ENCODE measurements at places on chromosomes 3 and 15.

DNA sequence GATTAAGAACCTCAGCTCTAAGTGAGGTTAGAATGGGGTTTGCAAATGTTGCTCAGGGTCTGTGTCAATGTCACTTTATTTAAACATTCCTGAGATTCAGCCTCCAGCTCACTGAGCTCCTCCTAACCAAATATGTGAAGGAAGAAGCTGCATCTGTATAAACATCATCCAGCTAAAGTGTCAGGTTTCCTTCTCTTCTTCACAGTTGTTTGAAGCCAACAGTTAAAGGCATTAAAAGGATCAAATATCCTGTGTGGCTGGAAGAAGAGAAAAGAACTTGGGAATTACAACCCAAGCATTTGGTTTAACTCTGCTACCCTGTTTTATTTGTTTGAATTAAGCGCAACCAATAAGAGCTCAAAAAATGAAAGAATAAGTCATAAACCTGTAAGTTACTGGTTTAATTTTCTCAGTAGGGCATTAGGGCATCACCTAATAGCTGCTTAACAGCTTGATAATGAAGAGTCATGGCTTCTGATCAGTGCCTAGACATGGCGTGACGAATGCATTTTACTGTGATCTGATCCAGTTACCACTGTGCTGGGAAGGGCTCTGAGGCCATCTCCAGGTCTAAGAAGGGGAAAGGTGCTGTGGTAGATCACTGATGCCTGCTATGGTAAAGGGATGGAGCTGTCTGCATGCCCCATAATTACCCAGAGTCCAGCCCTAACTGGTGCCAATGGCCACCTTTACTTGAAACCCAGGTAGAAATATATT, 165.7 kb upstream of the TSC22D2 start:
- no peak for DNase-seq

DNA sequence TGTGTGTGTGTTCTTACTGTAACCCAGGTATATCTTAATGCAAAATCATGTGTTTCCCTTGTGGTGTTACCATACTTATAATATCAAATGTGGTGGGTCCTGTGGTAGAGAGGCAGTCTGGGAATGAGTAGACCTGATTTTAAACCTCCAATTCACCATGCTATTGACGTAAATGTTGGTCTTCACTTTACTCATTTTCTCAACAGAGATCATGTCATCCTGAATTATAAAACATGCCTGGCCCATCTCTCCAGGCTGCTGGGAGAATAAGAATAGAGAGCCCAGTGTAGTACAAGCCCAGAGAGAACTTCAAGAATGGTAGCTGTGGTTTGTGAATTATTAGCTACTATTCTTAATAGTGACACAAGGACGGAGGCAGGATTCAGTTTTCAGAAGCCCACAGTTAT, 88.1 kb downstream of the MBNL1 start:
- DNase-seq: no peak

GRCh38 chr3:60803216-60804173, 447.8 kb downstream of the FHIT start:
- peak; percentile 15 for DNase-seq

GRCh38 chr3:45119824-45120358, 26.3 kb downstream of the CDCP1 start:
- DNase-seq: no peak

DNA sequence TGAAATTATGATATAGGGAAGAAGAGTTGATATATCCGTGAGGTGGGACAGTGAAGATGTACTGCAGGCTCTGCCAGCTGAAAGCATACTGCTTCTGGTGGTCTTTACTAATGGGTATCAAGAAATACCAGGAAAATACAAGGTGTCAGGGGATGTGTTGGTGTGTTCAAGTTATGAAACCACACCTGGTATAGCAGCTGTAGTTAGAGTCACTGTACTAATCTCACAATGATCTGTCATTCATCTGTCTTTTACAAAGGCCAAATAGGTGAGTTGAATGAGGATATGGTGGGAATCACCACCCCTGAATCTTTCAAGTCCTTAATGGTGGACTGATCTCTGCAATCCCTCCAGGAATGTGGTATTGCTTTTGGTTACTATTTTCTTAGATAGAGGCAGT, 152.7 kb downstream of the NFKBIZ start:
- no peak for DNase-seq

DNA sequence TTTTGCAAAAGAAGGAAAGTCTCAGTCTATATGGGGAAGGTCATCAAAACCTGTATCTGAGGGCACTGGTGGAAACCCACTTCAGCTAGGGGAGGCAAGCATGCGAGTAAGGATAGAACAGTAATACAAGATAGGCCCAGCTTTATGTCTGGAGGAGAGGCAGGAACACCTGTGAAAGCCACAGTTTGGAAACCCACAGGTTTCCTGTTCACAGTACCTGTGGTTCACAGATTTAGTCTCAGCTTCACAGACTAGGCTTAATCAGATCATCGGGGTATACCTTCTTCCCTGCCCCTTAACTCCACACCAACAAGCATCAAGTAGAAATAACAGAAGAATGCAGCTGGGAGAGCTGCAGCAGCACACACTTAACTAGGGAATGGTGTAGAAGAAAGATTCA, 36.2 kb downstream of the C2CD4B start:
- no peak for DNase-seq

DNA sequence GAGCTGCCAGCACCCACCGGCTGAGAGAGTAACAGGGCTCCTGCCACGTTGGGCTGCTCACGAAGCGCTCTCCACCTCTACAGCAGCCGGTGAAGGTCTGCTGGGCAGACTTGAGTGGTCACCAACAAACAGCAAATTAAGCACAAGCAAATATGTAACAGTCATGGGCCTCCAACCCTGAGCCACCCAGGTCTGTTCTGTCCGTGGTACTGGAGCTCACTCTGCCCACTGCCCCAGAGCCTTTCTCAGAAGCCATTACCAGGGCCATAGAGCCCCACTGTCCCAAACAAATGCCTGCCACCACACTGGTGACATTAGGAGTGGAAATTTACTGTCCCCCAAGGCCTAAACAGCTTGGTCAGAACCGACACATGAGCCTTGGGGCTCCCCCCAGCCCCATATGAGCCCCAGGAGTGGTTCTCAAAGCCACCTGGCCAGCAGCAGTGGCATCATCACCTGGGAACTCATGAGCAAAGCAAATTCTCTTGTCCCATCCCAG, 56.6 kb downstream of the LRIG1 start:
- no peak for DNase-seq

GRCh38 chr15:25810631-25811091, 52.5 kb downstream of the ATP10A start:
- no peak for DNase-seq

GRCh38 chr3:9898467-9899241, 4.0 kb upstream of the IL17RE start:
- DNase-seq: no peak

DNA sequence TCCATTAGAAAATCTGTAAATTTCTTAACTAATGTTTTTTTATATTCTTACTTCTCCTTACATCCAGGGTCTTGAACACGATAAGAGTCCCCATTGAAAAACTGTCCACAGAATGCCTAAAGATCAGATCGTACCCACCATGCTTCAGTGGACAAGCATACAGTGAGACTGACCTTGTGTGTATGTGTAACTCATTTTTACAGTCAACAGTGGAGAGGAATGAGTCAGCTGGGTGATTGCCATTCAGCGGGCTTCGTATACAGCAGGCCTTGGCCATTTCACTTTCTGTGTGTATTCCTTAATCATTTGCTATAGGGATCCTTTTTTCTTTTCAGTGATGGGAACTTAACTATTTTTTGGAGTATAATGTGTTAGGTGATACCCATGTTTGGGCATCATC, 10.6 kb downstream of the PARP14 start:
- no peak for DNase-seq

- no peak for DNase-seq
Measured at GRCh38 chr3:140500473-140500872, 177.4 kb upstream of the TRIM42 start.

DNA sequence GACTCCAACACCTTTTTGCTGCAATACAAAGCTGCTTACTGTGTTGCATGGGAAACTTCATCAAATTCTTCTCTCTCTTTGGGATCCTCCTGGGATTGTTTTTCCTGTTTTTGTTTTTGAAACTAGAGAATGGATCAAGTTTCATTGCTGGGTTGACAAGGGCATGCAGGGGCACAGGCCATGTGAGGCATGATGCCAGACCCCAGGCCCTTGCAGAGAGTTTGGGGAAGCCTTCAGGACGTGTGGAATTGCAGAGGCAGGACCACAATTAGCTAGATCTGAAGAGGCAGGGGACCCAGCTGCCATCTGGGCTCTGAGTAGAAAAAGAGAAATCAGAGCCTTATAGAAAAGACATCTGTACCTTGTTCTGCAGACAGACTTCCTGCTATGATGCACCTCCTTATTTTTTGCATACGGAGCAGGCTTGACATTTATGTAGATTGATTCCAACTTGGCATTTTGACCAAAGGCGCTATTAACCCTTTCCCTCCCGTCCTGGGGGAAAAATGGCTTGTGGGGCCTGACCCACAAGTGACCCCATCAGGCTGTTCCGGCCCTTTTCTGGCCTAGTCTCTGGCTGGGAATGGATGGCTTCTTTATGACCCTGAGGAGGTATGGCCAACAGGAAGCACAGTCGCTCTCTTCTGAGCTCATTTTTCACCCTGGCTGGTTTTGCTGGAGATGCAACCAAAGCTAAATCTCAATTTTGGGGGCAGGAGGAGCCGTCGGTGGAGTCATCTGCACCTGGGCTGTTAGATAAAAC, 44.3 kb upstream of the CHRNB4 start:
- DNase-seq: no peak

- no peak for DNase-seq
Measured at GRCh38 chr3:9617056-9617455, 32.2 kb upstream of the MTMR14 start.

DNA sequence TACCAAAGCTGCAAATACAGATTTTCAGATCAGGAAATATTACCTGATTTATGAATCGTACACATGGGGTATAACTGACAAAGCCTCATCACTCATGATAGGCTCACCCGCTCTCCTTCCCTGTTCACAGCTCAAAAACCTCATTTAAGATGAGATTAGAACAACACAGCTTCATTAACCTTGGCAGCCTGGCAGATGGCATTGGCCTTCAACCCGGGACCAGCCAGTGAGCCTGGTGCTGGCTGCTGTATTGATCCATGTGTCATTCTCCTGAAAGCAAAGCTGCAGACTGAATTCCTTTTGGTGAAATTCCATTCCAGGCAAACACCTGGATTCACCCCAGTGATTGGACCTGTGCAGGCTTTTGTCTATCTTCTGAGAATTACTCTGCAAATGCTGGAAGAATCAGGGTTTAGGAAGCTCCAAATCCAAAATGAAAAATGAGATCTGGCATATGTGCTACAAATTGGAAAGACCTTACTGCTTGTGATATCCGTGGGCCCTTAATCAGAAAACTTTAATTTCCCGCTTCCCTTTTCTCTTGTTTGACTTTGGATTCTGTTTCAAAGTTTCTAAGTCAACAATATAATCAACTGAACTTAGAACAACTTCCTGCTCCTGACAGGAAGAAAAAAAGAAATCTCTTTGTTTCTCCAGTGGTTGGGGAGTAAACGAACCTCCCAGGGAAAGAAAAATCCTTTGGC, 189.1 kb upstream of the KBTBD8 start:
- DNase-seq: no peak

DNA sequence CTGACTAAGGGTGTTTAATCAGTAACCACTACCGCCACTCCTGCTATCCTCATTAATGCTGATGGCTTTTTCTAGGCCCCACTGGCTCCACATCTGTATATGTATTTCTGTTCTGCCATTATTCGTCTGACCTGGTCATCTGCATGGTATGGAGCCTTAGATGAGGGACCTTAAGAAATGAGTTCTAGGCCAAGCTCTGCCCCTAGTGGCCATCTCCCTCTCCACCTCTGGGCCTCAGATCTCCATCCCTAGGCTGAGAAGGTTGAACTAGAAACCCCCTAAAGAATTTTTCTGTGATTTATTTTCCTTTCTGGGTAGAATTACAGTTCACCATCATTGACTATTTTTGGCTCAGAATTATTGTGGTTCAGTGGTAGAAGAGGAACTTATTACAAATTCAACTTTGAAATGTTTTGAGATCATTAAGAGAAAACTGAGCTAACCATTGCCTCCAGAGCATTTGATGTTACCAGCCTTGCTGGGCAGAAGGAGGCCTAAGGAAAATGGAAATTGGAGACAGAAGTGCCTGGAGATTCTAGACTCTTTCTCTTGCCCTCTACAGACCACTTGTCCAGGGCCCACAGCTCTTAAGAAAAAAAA, 325.2 kb upstream of the NR2E3 start:
- DNase-seq: no peak

GRCh38 chr3:155112661-155113389, 32.7 kb downstream of the MME start:
- no peak for DNase-seq

- DNase-seq: no peak
Measured at GRCh38 chr3:149000206-149000745, 8.9 kb downstream of the GYG1 start.

GRCh38 chr3:25073423-25073822, 354.6 kb upstream of the RARB start:
- DNase-seq: no peak

GRCh38 chr15:65603559-65603958, 7.4 kb downstream of the INTS14 start:
- no peak for DNase-seq

GRCh38 chr15:73879426-73879825, 6.1 kb downstream of the TBC1D21 start:
- no peak for DNase-seq

DNA sequence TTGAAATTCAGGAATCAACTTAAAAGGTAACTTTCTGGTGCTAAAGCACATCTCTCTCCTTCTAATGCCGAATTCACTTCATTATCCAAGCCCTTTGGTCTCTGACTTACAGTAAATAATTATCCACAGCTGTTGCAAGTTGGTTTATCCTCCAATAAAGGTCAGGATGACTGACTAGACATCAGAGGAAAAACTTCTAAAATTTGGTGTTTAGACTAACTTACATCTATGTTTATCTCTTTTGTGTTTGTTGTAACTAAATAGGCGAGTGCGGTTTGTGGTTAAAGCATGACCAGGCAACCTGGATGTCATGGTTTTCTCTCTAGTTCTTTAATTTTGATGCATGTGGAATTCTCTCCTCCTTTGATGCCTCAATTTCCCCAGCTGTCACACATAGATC, 237.4 kb upstream of the LRTM1 start:
- DNase-seq: no peak
